ENCODE measurements at places on chromosomes 11 and 22. TPM values are rescaled to one million over a fixed set of nuclear protein-coding genes. Genes with fewer than 3 reads are reported as not detected.

The BUD13 gene
- total RNA-seq = 23.2 TPM

The GPR83 gene
- total RNA-seq = not detected

The POU2AF1 gene
- not detected for total RNA-seq

The C11orf86 gene
- total RNA-seq = not detected

The WT1 gene
- 10.7 TPM for total RNA-seq

The MRGPRX3 gene
- total RNA-seq = not detected

The TSPAN18 gene
- 0.15 TPM for total RNA-seq

The SCGB1C1 gene
- total RNA-seq = not detected

The EXPH5 gene
- total RNA-seq = 1.8 TPM

The OR5T1 gene
- not detected for total RNA-seq

The C11orf21 gene
- total RNA-seq = 0.11 TPM

The HMOX1 gene
- total RNA-seq = 9.7 TPM

The HBG1 gene
- total RNA-seq = not detected

The PAMR1 gene
- total RNA-seq = 0.17 TPM

The PRG3 gene
- not detected for total RNA-seq

The CLMP gene
- 20.8 TPM for total RNA-seq

The BAIAP2L2 gene
- total RNA-seq = 16.2 TPM

The DDT gene
- 113 TPM for total RNA-seq

The SYTL2 gene
- 59.4 TPM for total RNA-seq

The GAL3ST3 gene
- not detected for total RNA-seq

The RFPL1 gene
- total RNA-seq = not detected

The ALDH3B1 gene
- 5.8 TPM for total RNA-seq

The CRYBB2 gene
- total RNA-seq = not detected

The KCNJ1 gene
- not detected for total RNA-seq

The OR51G2 gene
- not detected for total RNA-seq

The SLC5A1 gene
- not detected for total RNA-seq

The MARK2 gene
- 11.4 TPM for total RNA-seq

The PATE3 gene
- total RNA-seq = not detected

The APOBEC3F gene
- 0.97 TPM for total RNA-seq

The OR51F2 gene
- not detected for total RNA-seq

The OR2AT4 gene
- under 0.01 TPM for total RNA-seq

The KDM4F gene
- total RNA-seq = not detected

The OR52I1 gene
- total RNA-seq = not detected

The NAALAD2 gene
- total RNA-seq = 1.9 TPM

The CD3G gene
- not detected for total RNA-seq

The MRPL17 gene
- total RNA-seq = 120 TPM

The LGALS12 gene
- total RNA-seq = not detected

The CNGA4 gene
- not detected for total RNA-seq

The BTBD18 gene
- not detected for total RNA-seq

The CRYBB3 gene
- not detected for total RNA-seq

The ANO9 gene
- 0.17 TPM for total RNA-seq

The MADD gene
- 17.0 TPM for total RNA-seq

The INS gene
- not detected for total RNA-seq

The PANX2 gene
- total RNA-seq = 1.5 TPM

The NRGN gene
- total RNA-seq = 2.7 TPM

The SAA2 gene
- 3.0 TPM for total RNA-seq

Measured in Daoy (cell line).